ENCODE measurements at places on chromosomes 3 and 15.

GRCh38 chr15:33086500-33087121 lies 107.9 kb downstream of the FMN1 start:
- peak; percentile 82 for DNase-seq

DNA sequence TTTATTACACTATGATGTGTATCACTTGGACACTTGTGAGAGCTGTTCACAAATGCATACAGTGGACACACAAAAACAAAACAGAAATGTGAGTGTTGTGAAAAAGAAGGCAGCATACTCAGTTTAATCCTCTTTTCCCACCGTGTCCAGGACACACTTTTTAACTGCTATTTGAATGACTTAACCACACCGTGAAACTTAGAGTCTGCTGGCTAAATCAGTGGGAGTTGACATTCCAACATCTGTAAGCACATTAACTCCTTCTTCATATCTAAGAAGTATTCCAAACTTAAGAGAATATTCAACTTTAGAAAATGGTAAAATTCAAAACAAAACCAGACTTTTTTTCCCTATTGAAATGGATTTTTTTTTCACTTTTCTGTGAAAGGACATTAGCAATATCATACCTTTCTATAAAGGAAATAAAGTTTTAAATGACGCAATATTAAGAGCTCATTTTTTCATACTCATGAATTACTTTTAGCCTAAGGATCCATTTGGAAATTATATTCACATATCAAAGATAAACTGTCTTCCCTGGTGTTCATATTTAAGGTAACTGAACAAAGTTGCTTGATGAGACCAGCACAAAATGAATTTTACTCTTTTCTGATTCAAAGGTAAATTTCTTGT lies 316.6 kb downstream of the RBMS3 start:
- peak; percentile 30 for DNase-seq

DNA sequence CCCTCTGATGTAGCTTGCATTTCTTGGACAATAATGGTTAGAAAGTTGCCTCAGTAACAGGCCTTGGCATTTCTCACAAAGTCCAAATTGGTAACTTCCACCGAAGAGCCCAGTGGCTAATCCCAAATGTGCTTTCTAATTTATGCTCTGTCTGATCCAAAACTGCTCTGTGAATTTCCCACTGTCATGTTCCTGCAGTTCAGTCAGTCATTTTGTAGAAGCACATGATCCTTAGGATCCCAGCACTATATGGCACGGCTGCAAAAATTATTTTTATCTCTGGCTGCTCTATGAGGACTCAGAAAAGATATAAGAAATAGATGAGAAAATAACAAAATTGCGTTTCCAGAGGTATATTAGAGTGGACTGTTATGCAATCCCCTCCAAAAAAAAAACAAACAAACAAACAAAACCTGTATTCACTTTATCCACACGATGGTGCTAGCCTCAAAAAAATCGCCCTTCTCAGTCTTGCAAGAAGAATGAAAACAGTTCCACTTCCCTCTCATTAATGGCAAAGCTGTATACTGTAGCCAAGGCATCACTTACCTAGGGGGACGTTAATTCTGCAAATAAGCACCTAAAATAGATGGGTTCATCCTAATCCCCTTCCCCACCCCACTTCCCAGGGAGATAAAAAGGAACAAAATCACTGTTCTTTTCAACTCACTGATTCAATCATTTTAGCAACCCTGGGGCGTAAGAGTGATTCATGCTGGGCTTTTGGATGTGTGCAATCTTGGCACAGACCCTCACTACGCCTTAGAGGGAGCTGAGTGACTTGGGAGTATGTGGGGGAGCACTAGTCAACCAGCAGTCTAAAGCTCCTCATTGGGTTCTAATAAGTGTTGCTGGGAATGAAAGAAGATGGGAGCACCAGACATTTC lies 61.3 kb downstream of the TMCO5A start:
- DNase-seq = peak; percentile 82

GRCh38 chr3:157527131-157527881 lies 24.1 kb upstream of the VEPH1 start:
- DNase-seq = peak; percentile 39

DNA sequence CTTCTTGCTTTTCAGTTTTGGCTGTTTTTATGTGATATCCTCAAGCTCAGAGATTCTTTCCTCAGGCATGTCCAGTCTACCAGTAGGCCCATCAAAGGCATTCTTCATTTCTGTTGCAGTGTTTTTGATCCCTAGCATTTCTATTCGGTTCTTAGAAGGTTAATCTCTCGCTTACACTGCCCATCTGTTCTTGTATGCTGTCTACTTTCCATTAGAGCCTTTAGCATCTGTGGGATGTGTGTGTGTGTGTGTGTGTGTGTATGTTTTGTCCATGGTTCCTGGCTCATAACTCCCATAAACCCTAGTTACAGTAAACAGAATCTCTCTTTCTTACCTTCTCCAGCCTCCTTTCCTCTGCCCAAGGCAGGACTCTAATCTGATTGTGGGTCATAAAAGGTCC lies 5.1 kb upstream of the SLC22A13 start:
- no peak for DNase-seq

DNA sequence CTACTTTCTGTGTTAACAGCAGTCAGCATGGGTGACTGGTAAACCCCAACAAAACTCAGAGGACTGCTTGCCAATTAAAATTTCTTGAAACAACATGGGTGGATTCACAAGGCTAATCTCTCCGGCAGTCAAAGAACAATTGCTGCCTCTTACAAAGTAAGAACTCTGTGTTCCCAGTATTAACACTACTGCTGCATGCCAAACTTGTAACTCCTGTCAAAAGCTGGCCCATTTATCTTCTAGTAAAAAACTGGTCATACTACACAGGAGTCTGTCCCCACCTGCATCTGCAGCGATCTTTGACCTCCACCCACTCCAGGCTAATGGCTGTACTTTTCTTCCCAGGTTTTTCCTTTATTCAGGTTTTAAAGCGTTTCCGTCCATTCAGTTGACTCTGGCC lies 8.7 kb upstream of the ZNF589 start:
- no peak for DNase-seq

- no peak for DNase-seq
Observed at GRCh38 chr3:167251678-167252077, 128.4 kb downstream of the ZBBX start.

DNA sequence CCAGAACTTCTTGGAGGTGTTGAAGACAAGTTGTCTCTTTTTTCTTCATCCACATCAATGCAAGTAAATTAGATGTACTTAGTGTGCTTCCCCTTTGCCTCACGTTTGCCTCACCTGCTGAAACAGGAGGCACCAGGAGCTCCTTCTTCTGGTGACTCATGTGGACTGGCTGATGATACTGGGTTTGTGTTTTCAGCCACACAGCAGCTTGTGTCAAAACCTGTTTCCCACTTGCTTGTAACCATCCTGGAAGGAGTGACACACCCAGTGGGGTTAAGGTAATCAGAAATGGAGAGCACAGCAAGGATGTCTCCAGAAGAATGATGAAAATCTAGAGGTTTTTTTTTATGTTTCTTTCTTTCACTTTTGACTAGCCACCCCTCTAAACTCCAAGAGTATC lies 143.3 kb upstream of the RBMS3 start:
- no peak for DNase-seq

- DNase-seq = no peak
Observed at GRCh38 chr15:91703274-91703673, 150.2 kb upstream of the SLCO3A1 start.

DNA sequence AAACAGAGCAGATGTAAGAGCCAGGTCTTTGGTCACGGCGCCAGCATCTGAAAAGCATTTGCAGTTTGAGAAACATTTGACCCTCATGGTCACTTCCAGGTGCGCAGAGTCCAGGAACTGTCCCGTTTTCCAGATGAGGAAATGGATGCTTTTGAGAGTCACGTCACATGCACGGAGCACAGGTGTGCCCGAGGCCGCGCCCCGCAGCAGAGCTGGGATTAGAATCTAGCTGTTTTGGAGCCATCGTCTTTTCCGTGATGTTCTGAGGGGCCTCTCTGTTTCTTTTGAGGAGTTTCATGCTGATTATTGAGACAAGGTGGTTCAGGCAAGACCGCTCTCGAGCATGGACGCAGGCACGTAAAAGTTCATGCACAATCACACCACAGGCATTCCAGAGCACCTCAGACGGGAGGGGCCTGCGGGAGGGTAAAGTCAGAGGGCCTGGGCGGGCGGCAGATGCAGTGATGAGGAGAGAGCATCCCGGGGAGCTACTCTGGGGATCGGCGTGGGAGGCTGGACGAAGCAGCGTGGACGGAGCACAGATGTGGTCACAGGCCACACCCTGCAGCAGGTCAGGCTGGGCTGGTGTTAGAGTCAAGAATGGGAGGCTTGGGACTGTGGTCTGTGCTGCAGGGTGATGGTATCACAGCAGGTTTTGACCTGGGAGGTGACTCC lies 139.2 kb upstream of the MEF2A start:
- no peak for DNase-seq

DNA sequence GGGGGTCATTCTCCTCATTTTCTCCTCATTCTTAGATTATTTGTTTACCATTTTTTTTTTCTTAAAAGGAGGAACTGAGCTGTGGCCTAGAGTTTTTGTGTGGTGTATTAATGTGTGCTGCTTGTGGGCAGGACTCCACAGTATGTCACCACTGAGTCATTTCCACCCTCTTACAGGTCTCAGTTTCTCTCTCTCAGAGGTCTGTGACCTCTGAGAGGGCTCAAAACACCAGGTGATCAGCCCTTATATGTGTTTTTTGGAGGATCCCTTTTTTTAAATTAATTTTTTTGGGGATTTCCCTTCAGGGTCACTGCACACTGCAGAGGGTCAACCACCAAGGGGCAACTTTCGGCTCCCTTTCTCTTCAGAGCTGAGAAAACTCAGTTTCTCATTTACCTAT lies 166.4 kb downstream of the SUCNR1 start:
- DNase-seq = no peak

GRCh38 chr3:42092006-42092405 lies 849 bp downstream of the TRAK1 start:
- DNase-seq = no peak

DNA sequence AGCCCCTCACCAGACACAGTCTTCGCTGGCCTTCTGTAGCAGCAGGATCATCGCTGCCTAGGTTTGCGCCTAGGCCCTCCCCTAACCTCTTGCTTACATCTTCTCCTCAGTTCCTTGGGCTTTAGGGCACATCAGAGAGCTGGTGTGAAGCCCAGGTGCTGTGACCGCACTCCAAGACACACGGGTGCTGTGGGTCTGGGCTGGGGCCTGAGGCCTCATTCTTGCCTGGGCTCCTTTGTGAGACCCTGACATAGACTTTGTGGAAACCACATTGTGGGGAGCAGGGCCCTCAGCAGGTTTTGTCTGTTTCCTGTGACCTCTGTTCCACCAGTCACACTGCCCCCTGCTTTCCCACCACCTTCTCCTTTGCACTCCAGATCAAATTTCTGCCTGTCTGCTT lies 8.0 kb downstream of the AMIGO3 start:
- no peak for DNase-seq
